ENCODE measurements at places on chromosomes 5 and 9.

DNA sequence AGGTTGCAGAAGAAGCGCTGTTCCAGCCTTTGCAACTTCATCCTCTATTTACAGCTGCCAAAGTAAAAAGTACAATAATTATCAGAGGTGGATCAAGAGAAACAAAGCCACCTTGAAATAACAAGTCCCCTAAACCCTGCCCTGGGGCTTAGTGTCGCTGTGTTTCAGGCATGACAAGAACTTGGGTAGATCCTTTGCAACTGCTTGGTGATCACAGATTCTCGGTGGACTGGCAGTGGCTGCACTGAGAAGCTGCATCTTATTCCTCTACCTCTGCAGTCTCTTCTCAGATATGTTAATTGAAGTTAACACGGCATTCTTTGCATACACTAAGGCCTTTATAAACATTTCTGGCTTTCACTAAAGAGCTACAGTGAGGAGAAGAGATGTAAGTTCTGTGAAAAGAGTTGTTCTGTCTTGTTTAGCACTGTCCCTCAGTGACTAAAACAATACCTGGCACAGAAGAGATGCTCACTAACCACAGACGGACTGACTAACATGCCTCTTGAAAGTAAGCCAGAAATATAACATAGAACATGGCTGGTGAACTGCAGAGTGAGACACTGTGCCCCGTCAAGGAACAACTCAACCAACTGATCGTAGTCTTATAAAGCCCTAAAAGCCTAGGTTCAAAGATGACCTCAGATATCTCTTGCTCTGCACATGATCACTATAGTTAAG, 144.2 kb downstream of the MLLT3 start:
- no peak for DNase-seq

- no peak for DNase-seq
Observed at GRCh38 chr5:389891-390622, 52.9 kb upstream of the EXOC3 start.

DNA sequence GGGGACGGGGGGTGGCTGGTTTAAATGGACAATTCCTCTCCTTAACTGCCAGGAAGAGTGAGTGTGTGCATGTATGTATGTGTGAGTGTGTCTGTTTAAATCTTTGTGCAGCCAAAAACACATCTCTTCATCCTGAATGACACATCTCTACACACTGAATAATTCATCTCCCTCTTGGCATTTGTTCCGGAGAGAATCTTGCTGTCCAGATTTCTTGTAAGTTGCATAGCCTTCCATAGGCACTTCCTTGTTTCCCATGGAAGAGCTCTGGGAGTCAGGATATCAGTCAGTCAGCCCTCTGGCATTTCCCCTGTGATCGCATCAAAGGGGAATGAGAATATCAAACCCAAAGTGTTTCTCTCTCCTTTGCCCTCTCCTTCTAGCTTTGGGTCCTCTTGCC, 74.7 kb downstream of the WWC1 start:
- DNase-seq, result no peak

GRCh38 chr5:159309689-159310433, 20.4 kb downstream of the IL12B start:
- no peak for DNase-seq

- no peak for DNase-seq
Observed at GRCh38 chr5:89437450-89438435, 554.8 kb upstream of the MEF2C start.

GRCh38 chr5:16992006-16992405, 55.9 kb upstream of the MYO10 start:
- no peak for DNase-seq

DNA sequence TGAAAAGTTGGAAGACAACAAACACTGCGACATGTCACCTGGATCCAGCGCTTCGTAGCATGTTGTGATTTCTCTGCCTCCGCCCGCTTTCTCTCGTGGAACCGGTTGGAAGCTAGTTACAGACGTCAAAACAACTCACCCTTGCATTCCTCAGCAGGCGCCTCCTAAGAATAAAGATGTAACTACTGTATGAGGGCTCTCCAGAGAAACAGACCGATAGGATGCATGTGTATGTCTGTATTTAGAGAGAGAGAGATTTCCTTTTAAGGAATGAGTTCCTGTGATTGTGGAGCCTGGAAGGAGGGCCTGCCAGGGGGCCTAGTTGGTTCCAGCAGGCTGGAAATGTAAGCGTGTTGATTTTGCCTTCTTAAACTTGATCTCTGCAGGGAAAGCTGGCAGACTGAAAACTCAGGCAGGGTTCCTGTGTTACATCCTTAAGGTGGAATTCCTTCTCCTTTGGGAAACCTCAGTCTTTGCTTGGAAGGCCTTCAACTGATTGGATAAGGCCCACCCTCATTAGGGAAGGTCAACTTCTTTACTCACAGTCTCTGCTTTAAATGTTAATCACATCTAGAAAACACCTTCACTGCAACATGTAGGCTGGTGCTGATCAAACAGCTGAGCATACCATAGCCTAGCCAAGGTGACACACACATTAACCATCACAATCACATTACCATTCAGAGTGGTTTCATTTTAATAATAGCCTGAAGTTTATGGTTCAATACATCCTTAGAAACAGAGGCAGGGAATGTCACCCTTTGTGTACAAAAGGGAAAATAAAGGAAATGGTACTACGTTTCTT, 163.8 kb downstream of the SYK start:
- no peak for DNase-seq

DNA sequence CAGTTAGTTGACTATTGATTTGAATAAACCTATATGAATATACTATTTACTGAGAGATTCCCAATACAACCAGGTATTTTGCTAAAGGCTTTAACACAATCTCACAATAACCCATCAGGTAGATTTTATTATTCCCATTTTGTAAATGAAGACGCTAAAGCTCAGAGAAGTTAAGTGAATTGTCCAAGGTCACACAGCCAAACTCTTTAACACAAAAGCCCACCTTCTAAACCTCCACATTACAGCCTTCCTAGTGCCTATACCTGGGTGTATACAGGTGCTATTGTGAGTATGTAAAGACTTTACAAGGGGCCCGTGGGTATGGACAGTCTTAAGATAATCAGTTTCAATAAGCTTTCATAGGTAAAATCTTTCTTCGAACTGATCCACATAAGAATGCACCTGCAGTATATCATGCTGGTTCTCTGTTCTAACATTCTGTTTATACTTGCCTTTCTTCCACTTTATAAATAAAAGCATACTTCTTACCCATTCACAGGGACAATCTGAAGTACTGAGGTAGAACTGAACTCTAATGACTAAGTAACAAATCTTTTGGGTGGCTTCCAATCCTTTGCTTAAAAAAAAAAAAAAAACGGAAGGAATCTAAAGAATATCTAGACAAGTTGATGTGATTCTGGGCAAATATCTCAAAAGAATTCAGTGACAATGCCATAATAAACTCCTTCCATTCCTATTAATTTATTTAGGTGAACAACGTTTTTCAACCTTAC, 59.1 kb downstream of the PJA2 start:
- DNase-seq, result no peak

- DNase-seq, result no peak
Observed at GRCh38 chr9:72401396-72401795, 36.4 kb upstream of the ZFAND5 start.

DNA sequence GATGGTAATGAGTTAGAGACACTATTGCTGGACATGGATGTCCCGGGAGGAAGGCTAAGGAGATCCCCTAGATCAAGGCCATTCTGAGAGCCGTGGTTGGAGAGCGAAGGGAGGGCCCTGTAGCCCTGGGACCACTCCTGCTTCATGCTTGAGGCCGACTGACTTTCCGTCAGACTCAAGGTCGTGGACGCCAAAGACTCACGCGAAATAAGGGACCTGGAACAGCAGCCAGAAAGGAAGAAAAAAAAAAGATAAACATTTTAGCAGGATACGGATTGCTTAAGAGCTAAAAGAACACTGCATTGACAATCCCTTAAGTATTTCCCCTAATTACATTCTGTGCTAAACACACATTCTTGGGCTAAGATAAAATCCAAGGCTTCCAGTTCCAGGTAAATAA, 181.2 kb downstream of the GLIS3 start:
- no peak for DNase-seq
